ENCODE measurements at places on chromosomes 12 and 14.
A peak's percentile ranks its signal among the peaks of the same experiment; 100 is the strongest.

- DNase-seq = no peak
Observed at GRCh38 chr12:68374307-68374982, 42.3 kb upstream of the MDM1 start.

DNA sequence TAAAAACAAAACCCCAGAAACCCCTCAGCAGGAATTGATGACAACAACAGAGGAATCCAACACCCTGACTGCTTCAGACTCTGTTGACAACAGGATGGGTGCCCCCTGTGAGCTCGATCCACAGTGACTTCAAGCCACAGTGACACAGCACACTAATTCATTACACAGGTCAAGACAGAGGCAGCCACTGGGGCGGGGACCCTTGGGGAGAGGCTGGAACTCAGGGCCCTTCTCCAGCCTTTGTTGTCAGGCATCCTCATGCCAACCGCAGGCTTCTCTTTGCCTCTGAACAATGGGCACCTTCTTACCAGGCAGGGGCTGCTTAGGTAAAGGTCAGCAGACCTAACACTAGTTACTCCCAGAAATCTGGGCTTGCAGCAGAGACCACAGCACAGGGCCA, 37.6 kb downstream of the ACADS start:
- DNase-seq = no peak

DNA sequence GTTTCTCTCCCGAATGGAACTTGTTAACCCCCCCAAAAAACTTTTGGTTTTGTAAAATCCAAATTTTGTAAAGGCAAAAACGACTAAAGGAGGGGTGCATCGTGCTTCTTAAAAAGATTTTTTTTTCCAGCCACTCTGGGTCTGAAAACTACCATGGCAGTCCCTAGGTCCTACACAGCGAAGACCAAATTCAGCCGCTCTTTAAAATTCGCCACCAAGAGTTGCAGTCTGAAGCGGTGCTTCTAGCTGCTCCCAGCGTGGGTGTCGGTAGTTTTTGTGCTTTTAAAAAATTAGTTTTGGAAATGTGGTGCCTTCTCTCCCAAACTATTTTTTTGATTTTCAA, 873 bp upstream of the GSC start:
- no peak for DNase-seq

GRCh38 chr14:92747701-92748258, 647 bp downstream of the LGMN start:
- no peak for DNase-seq

DNA sequence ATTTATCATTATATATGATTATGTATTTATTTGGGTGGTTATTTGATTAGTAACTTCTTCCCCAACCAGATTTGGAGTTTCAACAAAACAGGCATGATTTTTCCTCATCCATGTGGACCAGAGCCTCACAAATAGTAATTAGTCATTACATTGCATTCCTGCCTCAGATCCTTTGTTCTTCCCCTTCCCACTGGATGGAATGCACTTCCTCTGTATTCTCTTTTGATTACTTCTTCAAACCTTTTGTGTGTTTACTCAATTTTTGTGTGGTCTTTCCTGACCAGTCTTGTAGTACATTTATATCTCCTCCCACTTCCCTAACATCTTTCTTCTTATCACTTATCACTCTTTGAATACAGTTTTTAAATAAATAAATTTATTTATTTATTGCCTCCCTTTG, 15.5 kb downstream of the SYT1 start:
- DNase-seq = no peak

GRCh38 chr14:95068521-95068920, 88.8 kb downstream of the DICER1 start:
- no peak for DNase-seq

GRCh38 chr12:101878243-101878821, 952 bp downstream of the DRAM1 start:
- DNase-seq = peak; percentile 19

DNA sequence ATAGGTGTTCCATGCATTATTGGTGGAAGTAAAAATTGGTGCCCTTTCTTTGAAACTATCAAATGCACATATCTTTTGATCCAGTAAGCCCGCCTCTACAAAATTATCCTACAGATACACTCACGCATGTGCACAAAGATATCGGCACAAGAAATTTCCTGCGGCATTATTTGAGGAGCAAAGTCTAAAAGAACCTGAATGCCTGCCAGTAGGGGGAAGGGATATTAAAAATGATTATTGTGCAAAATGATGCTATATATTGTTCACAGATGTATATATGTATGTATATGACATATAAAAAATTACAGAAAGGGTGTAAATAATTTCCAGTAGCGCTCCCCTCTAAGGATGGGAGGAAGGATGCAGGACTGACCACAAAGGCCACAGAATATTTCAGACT, 24.7 kb upstream of the ADIPOR2 start:
- no peak for DNase-seq

DNA sequence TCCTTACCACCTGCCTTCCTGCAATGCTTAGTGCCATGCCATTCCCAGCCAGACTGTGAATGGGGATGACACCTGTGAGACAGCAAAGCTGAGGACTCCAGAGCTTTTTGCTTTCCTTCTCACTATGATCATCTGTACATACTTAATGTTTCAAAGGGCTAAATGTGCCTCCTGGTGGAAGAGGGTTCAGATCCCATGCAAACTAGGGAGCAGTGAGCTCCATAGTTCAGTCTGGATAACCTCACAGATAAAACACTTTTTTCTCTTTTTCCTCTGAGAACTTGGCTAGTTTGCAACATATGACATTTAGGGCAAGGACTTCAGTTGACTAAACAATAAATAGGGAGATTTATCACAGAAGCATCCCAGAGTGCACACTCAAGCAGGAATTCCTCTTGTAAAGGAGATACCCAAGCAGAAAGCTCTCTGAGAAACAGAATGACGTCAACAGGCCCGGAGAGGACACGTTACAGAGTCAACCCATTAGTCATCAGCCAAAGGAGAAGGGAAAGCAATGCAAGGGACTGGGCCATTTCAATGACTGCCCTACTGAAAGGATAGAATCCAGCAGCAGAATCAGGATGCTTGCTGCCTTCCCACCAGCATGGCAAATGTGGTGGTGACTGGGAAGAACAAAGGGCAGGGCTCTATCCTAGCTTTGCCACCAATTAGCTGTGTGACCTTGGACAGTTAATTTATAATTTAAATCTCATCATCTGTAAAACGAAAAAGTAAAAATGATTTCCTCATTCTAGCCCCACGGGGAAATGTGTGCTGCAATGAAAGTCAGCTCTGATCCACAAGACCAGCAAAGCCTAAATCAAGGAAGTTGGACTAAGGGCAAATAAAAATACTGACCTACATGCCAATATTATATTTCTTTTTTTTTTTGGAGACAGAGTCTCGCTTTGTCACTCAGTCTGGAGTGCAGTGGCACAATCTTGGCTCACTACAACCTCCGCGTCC, 80.8 kb upstream of the ACTN1 start:
- no peak for DNase-seq

GRCh38 chr12:2011643-2012607, 7.7 kb upstream of the DCP1B start:
- no peak for DNase-seq

GRCh38 chr14:44901696-44902095, 60.1 kb downstream of the KLHL28 start:
- no peak for DNase-seq

DNA sequence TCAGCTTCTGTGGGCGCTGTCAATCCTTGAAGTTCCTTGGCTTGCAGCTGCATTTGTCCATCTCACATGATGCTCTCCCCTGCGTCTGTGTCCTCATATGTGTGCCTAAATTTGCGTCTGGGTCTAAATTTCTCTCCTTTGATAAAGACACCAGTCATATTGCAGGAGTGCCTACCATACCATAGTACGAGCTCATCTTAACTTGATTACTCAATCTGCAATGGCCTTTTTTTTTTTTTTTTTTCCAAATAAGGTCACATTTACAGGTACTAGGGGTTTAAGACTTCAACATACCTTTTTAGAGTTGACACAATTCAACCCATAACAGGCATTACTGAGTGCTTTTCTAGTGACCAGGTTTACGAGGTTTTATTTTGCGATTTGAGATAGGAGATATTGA, 233.3 kb upstream of the TBX3 start:
- no peak for DNase-seq

- no peak for DNase-seq
Observed at GRCh38 chr12:6771091-6771495, 1.2 kb upstream of the LAG3 start.

GRCh38 chr14:36478782-36479181, 41.2 kb downstream of the NKX2-1 start:
- no peak for DNase-seq

DNA sequence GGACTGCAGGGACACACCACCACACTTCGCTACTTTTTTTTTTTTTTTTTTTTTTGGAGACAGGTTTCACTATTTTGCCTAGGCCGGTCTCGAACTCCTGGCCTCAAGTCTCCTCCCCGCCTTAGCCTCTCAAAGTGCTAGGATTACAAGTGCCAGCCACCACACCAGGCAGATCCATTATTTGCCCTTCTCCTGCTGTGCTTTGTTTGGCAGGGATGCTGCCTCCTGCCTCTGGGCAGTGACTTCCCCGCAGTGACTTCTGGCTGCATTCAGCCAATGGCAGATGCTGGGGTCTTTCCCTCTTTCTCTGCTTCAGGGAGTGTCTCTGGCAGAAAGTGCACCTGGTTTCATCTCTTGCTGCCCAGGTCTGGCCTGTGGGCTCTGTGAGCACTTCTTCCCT, 6.7 kb upstream of the MORN3 start:
- no peak for DNase-seq

GRCh38 chr12:129532082-129532481, 371.7 kb downstream of the TMEM132D start:
- DNase-seq = no peak

- no peak for DNase-seq
Observed at GRCh38 chr12:121779422-121779895, 14.0 kb downstream of the RHOF start.

DNA sequence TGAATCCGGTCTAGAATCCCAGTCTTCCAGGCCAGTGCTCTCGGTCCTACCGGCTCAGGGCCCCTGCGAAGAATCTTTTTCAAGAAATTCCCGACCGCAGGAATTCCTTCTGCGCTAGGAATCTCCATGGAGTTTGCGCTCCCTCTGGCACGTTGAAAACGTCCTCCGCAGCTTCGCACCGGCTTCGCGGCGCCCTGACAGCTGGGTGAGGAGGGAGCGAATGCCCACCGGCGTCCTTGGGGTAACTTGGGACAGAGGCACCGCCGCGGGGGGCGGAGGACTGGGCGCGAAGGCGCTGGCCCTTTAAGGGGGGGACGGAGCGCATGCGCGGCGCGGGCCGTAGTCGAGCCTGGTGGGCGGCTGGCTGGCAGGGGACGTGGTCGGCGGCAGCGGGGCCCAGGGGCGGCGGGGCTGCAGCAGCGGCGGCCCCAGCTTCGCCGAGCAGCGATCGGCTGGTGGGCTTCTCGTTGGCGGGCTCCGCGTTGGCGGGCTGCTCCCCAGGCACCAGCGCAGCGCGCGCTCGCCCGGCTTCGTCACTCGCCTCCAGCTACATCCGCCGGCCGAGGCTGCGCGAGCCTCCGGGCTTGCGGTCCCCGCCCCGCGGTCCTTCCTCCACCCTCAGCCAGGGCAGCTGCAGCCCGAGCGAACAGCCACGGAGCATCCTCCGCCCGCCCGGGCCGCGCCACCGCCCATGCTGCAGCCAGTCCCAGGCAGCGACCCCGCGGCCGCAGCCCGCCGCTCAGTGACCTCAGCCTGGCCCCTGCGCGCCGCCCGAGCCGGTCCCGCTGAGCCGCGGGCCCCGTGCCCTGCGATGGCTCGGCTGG, at the start of gene VASH1:
TSS of gene VASH1 (plus strand) at position 333 of the 824 bp plus-strand sequence. CDS start 1,354 bp downstream, outside the sequence.
- peak; percentile 70 for DNase-seq

GRCh38 chr14:92649934-92650545, 98.4 kb downstream of the LGMN start:
- no peak for DNase-seq

DNA sequence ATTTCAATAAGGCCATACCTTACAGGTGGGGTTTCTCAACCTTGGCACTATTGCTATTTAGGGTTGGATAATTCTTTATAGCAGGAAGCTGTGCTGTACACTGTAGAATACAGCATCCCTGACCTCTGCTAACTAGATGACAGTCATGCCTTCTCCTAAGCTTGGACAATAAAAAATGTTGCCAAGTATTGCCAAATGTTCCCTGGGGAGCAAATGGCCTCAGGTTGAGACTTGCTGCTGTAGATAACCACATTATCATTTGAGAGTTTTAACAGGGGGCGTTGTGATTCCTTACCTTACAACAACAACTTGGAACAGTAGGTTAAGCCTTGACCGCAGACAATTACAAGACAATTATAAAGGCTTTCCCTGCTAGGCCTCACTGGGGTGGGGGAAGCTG, 1073.6 kb upstream of the TMEM132C start:
- no peak for DNase-seq
